ENCODE measurements at places on chromosomes 13 and 19.

DNA sequence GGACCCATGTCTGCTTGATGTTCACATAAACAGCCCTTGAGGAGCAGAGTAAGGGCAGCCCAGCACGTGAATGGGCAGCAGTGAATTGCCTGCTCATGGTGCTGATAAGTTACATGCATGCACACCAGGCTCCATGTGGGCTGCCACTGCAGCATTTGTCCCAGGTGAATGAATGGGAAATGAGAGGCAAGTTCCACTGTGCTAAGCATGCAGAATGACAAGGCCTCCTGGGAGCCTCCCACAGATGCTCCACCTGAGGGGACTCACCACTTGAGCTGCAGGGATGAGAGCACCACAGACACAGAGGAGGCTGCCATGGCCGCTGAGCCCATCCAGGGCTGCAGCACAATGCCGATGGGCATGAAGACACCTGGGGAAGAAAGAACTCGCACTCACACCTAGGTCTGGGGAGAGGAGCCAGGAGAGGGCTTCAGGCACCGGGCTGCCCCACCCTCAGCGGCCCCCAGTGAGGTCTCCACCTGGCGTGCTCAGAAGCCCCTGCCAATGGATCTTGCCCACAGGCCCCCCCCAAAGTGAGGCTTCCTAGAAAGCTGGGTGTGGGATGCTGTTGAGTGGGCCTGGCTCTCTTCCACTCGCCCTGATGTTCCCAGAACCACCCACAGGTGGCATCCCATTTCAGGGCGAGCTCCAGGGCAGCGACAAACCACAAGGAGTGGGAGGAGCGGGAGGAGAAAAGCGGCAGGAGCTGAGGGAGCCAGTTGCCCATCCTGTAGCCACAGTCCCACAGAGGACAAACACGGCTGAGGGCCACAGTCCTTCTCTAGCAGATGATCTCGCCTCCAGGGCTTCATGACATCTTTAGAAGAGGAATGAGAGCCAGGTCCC is 73.8 kb downstream of the CCDC70 start:
- DNase-seq, result no peak

- DNase-seq, result no peak
These were observed 60.2 kb upstream of the CYSLTR2 start for GRCh38 chr13:48593536-48593935.

DNA sequence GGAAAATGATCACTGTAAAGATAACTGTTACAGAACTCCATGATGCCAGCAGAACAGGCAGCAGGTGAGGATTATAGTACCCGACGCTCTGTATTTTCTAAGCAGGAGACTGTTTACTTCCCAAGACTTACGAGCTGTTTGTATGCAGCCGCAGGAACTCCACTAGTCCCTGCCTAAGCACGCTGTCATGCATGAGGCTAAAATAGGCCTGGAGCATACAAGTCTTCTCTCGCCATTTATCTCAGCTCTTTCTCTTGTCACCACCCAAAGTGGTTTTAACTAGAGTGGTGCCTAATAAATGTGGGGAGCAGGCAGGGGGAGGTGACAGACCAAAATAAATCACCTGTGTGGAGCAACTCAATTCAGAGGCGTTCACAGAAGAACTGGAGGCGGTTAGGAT is 175.8 kb downstream of the TDRD3 start:
- DNase-seq, result no peak

GRCh38 chr19:40229484-40229883 is 3.0 kb upstream of the CCNP start:
- DNase-seq, result no peak

GRCh38 chr13:102983496-102983895 is 82.7 kb downstream of the SLC10A2 start:
- DNase-seq, result no peak

GRCh38 chr19:38229585-38230073 is 5.6 kb upstream of the DPF1 start:
- DNase-seq, result peak; percentile 37

GRCh38 chr19:45025264-45025663 is 13.6 kb upstream of the CLASRP start:
- DNase-seq, result no peak

DNA sequence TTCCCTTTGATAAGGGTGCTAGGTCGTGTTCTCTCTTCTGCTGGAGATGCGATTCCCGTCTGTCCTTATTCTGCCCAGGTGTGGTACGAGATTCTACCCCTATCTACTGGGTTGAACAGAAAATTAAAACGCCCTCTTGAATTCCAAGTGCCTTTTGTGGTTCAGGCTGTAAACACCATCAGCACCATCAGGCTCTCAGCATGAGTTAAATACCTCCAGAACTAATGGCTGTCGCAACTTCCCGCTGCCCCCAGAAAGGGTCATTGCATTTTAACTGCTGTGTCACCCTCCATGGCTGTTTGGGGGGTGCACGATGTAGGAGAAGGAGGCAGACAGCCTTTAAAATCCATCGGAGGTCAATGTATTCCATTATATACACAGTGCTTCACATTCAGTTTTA is 177.4 kb downstream of the OXGR1 start:
- no peak for DNase-seq

GRCh38 chr13:76851961-76852360 is 34.2 kb downstream of the KCTD12 start:
- no peak for DNase-seq

DNA sequence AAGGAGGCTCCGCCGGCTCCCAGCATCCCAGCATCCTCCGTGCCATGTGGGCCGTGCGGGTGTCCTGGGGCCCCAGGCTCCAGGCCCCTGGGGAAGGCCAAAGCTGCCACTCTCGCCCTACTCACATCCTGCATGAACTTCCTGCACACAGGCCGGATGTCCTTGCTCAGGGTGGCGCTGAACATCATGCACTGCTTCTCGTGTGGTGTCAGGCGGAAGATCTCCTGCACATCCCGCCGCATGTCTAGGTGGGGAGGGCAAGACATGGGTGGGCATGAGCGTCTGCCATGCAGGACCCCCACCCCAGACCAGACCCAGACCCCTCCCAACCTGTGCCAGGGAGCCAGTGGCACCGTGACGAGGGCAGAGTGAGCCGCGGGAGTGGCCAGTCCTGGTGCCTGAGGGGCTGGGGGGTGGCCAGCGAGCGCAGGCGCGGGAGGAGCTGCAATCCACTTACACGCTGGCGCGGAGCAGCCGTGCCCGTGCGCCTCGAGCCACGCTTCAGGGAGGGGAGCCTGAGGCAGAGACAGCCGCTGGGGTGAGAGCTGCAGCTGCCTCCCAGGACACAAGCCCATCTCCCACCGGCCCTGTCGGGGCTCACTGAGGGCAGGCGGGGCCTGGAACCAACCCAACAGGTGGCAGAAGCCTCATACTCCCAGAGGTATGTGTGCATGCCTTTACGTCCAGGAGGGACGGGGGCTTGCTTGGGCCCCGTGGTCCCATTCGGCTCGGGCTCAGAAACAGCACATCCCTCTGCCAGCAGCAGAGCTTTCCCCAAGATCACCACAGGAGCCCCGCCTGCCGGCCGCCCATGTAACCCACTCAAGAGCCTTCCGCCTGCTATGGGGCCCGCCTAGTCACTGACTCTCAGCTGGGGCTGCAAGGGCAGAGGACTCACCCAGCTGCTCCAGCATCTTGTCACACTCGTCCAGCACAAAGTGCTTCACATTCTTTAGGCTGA is 8.8 kb downstream of the DDX39A start:
- no peak for DNase-seq

- no peak for DNase-seq
These were observed 750 bp downstream of the RAB20 start for GRCh38 chr13:110560601-110561343.

DNA sequence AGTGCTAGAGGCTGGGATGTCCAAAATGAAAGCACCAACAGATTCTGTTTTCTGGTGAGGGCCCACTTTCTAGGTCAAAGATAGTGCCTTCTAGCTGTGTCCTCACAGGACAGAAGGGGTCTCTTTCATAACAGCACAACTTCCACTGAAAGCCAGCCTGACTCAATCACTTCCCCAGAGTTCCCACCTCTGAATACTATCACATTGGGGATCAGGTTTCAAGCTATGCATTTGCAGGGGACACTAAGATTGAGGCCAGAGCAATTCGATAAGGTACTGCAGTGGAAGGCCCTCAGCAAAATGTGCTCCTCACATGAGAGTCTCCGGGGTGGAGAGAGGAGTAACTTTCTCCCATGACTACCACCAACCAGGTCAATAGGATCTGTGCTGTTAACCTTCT is 1501.5 kb downstream of the EFNB2 start:
- no peak for DNase-seq

DNA sequence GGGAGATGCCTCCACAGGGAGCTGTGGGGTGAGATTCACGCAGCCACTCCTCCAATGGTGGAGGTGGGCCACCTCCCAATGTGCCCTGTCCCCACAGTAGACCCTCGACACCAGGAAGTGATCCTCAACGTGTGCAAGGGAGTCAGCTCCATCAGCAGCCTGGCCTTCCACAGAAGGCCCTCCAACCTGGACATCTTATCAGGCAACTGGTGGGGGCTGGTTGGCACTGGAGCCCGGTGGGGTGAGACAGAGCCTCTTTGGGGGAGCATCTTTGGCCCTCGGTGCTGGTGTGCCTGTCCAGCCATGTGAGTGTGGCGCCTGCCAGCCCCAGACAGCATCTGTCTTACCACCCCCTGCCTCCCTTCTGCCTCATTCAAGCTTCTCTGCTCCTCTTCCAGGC is 19.7 kb upstream of the RNF17 start:
- DNase-seq, result no peak

DNA sequence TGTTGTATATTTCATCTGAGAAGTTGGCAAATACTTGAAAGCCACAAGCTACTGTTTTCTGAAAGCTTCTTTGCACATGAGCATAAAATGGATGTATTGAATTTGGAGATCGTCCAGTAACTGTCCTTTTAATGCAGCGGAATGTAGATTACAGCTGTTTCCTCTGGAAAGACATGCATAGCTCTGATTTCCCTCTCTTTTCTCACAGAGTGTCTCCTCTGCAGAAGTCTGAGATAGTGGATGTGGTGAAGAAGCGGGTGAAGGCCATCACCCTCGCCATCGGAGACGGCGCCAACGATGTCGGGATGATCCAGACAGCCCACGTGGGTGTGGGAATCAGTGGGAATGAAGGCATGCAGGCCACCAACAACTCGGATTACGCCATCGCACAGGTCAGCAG is 283.0 kb downstream of the SHISA2 start:
- DNase-seq, result no peak

DNA sequence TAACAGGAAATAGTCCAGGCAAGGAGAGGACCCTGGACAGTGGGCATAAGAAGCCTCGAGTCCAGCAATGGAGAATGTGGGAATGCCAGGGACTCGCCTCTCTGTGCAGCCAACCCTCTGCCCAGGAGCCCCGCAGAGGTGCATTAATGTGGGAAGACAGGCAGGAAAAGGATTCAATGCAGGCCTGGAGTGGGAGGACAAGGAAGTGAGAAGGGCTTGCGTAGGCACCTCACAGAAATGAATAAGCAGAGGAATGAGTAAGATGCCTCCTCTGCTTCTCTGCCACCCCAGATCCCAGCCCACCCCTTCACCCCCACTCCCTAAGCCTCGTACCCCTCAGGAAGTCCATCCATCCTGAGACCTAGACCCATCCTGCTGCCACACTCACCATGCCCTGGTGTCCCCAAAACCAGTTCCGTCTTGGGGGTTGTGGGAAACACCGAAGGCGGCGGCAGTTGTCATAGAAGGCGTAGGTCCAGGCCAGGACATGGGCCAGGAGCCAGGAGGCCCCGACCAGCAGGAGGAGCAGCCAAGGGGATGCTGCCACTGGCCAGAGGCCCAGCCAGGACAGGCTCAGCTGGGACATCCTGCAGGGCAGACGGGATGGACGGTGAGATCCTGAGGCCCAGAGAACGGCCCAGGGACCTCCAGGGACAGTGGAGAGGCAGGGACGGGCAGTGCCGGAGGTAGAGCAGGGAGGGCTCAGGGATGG is 692 bp downstream of the CYP4F2 start:
- no peak for DNase-seq

GRCh38 chr19:46745030-46745429 is 827 bp upstream of the FKRP start:
- DNase-seq, result no peak

DNA sequence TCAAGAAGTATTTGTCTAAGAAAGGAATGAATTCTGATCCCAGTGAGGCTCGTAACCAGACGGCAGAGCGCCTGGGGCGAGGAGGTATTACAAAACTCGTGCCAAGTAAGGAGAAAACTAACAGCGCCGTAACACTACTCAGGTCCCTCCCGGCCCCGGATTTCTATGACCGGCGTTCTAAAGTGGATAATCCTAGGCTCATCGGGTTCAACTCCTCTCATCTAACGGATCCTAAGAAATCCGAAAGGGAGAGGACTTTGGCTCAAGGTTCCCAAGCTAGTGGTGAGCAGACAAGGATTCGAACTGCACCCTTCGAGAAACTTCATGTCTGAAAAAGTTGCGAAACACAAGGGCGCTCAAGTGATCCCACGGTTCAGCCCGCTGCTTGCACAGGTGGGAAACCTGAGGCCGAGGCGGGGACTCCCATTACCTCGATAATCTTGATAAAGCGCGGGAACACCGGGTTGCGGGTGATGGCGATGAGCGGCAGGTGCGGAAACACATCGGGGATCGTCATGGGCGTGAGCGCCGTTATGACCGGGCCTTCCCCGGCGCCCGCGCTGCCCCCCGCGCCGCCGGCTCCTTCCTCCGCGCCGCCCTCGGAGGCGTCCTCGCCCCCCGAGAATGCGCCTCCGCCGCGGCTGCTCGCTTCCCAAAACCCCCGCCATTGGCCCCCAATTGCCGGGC is 529 bp downstream of the LONP1 start:
- DNase-seq, result no peak

DNA sequence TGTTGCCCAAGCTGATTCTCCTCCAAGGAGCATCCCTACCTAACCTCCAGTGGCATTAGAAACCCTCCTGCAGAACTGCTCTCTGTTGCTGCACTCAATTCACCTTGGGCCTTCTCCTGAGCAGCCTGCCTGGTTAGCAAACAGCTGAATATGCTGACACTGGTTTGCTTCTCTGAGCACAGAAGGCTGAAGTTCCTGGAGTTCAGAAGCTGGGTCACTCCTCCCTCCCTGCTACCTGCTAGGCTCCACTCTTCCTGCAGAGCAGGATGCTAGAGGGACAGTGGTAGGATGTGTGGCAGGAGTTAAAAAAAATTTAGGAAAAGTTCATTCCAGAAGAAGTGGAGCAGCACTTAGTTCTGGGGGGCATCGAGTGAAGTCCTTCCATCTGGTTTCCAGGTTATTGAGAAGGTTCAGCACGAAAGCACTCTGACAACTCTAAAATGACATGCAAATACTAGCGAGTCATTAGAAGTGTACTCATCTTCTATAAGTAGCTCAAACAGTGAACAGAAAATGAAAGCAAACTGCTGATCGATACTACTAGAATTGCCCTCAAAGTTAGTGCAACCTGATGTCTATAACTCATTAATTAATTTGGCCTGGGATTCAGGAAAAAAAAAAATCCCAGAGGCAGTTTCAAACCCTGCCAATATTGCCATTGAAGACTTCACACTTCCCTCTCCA is 293.7 kb downstream of the POU4F1 start:
- DNase-seq, result no peak

GRCh38 chr13:29504691-29505090 is 90.8 kb downstream of the SLC7A1 start:
- DNase-seq, result no peak

- DNase-seq, result no peak
These were observed 25.6 kb downstream of the SHISA2 start for GRCh38 chr13:26026211-26026610.

GRCh38 chr13:70171151-70171550 is 62.9 kb upstream of the KLHL1 start:
- DNase-seq, result no peak

Measured in activated T-helper 1 cell treated with Interleukin-2 at 50 U/mL for 16 hours (primary cell).